Left hindlimb (tissue), 1 donor: ENCODE measurements at places on chromosomes 2 and 18.
A peak's percentile ranks its signal among the peaks of the same experiment; 100 is the strongest.

- no peak for DNase-seq
These were observed 28.8 kb downstream of the PSD4 start for GRCh38 chr2:113202305-113203216.

- no peak for DNase-seq
These were observed 886.3 kb downstream of the SLC4A3 start for GRCh38 chr2:220513573-220514288.

DNA sequence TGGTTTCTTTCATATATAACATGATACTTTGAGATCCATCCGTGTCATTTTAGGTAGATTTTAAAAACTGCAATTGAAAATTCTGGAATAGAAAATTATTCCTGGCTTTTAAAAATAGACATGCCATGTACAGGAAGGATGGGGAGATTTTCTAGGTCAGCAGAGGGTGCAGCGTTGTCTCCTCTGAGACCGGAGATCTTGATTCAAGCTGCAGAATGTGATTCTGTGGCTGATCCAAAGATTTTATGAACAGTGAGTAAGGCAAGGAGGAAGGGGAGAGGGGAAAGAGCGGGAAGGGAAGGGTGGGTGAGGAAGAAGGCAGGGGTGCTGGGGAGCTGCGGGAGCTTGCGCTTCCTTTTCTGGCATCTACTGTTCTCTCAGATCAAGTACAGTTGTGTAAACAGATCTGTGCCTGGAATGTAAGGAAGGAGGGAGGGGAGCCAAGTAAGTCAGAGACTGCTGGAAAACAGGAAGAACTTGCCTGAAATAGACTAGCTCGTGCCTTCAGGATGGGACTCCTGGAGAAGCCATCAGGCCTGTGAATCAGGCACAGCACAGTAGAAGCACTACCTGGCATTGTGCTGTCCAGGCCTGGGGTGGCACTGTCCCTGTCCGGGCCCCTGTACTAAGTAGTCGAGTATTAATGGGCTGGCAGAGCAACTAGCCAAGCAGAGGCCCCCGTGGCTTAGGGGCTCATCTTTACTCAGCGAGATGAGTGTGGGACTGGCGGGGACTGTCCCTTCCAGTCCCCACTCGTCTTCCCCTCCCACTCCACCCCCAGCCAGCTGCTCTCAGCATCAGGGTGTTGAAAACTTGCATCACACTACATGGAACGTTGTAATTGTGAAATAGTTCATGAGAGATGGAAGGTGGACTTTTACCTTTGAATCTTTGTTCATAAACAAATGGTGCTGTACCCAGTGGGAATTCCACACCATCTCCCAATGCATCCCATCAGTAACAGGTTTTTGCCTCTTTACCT lies 163.5 kb downstream of the UXS1 start:
- DNase-seq = peak; percentile 86

DNA sequence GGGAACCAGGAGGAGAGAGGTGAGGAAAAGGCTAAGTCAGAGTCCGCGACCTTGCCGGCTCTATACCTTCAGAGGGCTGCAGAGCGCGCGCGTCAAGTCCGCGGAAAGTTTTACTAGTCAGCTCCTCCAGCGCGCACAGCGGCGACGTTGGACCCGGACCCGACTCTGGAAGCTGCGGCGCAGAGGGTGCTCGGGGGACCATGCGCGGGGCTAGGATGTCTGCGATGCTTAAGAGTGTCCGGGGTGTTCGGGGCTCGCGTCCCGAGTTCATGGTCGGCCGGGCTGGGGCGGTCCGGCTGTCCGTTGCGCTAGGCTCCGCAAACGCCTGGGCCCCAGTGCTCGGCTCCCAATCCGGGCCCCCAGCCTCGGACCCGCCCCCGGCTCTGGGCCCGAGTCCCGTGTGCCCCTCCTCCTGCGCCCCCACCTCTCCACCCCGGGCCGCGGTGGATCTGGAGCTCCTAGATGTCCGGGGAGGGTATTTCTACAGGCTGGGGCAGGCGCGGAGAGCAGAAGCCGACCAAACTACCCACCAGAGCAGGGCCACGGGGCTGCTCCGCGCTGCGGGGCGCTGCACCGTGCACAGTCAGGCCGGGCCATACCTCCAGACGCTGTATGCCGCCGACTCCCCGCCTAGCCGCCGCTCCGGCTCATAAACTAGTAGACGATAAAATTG lies at the start of gene LBX2:
Gene LBX2 (minus strand): TSS at position 337 of the 673 bp plus-strand sequence. CDS start 66 bp downstream, at position 271.
- peak; percentile 58 for DNase-seq

DNA sequence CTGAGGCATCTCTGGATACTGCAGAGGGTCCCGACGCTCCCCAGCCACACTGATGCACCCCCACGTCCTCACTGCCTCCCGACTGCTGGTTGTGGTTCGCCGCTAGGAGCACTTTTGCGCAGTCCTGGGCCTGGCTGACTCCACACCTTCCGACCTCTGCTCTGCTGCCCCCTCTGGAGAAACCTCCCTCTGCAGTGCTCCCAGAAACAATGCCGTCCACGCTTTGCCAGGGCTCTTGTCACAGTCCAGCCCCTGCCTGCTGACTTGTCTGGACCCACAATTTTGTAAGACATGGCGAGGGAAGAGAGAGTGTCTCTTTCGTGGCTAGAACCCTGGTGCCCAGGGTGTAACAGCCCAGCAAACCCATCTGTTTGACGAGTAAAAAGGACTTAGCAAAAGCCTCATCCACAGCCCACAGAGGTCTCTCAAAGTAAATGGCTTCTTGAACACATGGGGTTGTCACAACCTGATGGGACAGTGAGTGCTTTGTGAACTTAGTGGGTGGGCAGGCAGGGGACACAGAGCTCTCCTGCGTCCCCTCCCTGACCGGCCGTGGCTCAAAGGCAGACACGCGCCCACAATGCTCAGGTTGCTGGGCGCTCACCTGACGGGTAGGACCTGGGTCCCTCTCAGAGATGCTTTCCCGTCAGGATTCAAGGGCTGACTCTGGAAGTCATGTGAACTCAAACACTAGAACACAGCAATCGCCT lies 4.0 kb downstream of the COPS9 start:
- DNase-seq = no peak

- DNase-seq = no peak
These were observed 251.7 kb downstream of the CYRIA start for GRCh38 chr2:16413947-16414346.

- DNase-seq = no peak
These were observed 43.5 kb downstream of the NPPC start for GRCh38 chr2:231882646-231883045.

GRCh38 chr2:54411801-54412354 lies 44.2 kb upstream of the SPTBN1 start:
- no peak for DNase-seq

GRCh38 chr2:227152093-227152766 lies 11.8 kb downstream of the COL4A4 start:
- DNase-seq = no peak

DNA sequence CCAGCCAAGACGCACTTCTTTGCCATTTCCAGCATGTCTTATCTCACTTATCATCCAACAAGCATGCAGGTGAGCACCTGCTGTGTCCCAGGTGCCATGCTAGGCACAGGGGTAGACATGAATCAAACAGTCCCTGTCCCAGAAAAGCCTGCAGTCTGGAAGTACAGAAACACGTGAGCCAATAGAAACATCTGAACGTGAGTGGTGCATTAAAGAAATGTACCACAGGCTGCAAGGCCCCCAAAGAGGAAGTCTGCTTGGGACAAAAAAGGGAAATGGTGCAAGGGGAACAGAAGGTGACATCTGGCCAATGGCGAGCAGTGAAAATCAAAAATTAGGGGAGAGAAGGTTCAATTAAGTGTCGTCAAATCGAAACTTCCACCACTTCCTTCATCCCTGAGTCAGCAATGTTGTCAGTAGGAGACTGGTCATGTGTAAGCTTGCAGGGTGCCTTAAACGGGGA lies 17.6 kb upstream of the TMEM247 start:
- DNase-seq = no peak

DNA sequence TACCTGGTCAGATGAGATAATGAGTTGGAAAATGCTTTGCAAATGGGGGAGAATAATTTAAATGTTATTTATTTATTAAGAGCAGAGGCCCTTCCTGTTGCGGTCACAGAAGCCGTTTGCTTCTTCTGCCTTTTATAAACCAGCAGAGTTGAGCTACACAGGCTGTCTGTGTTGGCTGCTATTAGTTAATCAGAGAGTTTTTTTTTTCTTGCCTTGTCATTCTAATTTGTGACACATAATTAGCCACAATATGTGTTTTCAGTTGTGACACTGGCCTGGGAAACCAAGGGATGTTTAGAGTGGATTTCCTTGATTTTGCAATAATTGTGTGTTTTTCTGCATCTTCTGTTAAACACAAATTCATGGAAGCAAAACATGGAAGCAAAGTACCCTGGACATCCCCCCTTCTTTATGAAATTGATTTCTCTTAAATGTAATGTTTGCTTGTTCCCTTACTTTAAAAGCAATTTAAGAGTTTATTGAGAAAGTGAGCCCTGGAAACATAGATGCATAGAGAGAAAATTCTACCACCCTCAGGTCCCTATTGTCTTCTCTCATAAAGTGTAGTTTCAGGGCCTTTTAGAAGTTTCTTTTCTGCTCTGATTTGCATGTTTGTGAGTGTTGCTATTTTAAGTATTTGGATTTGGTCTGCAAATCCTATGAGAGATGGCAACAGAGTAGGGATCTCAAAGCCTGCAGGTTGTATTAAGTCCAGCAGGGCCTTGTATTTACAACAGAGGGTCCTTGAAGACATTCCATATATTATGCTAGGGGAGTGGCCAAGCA lies 22.8 kb upstream of the IL37 start:
- DNase-seq = no peak

DNA sequence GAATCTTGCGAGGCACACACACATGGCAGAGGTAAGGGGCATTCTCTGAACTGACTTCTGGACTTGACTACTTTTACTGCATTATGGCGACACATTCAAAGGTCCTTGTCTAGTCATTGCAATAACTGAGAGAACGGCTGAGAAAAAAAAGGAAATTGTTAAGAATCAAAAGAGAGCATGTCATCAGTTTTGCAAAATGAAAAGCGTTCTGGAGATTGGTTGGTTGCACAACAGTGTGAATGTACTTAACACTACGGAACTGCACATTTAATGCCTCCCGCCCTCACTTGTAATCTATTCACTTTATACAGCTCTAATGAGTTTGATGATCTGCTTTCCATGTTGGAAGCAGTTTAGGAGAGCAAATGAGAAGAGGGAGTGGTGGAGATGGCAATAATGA lies 68.5 kb upstream of the NFU1 start:
- DNase-seq = no peak

DNA sequence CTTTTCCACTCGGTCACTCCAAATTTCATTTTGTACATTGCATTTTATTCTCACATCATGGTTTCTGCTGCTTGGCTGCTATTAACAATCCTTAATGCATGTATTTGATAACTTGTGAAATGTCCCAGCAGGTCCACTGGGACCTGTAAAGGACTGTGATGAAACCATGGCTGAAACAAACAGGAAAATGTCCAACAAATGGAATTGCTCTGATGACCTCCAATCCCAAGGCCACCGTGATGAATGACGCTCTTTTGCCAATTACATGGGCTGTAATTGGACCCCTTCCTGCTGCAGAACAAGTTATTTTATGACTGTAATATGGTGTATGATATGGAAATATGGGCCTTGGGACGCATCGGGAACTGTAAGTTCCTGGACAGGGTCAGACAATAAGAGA lies 224.2 kb upstream of the CXCR4 start:
- DNase-seq = peak; percentile 62

- no peak for DNase-seq
These were observed 222.4 kb upstream of the OSR1 start for GRCh38 chr2:19580830-19581229.

DNA sequence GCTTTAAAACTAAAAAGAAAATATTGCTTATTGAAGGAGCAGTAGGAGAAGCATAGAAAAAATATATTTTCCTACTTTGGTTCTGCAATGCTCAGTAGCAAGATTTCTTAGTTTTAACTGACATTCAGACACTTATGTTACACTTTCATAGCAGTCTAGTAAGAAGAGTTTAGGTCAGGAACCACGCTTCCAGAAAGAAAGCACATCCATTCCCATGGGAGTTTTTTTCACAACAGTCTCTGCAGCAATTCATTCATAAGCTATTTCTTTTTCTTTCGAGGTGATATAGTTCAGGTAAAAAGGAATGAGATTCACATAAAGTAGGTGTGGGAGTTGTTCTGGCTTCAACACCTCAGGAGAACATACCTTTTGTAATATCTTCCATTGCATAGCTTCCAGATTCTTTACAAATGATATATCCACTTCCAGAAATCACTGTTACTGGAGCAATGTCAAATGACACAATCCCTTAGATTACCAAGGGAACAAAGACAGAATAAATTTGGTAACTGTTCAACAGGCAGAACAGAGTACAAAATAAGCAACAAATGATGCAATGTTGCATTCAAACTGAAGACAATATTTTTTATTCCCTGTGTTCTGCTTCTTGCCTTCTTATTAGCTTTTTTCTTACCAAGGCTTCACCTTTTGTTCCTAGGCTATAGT lies 95.2 kb upstream of the GULP1 start:
- no peak for DNase-seq

DNA sequence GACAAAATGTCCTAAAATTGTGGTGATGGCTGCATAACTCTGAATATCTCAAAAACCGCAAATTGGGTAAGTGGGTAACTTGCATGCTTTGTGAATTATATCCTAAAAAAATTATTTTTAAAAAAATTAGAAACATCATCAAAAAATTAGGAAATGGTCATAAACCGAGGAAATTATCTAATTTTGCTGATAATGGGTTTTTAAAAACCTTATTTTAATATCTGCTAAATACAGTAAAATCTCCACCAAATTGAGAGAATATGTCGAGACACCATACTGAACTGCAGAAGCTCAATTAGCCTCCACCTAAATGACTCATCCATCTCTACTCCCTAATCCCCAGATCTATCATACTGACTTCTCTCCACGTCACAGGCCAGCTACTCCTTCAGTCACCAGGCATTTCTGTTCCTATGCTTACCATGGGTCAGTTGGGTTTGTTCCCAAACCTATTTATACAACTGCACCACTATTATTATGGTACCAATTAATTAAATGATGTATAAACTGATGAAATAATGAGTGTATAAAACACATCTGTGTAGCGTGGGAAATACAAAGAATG lies 36.1 kb downstream of the SPIRE1 start:
- DNase-seq = no peak

DNA sequence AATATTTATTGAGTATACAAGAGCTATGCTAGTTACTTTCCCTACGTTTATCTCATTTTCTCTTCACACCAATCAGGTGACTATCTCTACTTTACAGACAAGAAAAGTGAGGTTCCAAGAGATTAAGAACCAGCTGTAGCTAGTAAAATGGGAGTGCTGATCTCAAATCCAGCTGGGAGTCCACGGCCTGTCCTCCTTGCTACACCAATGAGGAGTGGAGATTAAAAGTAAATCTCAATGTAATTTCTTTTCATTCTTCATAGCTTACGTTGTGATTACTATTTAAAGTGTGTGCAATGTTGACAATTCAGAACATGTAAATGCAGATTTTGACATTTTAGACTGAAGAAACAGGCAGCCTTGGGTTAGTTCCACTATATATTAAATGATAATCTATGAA lies 53.9 kb upstream of the NRP2 start:
- no peak for DNase-seq

GRCh38 chr2:54058449-54058848 lies 57.0 kb upstream of the ACYP2 start:
- no peak for DNase-seq
